ENCODE measurements at places on chromosomes 6 and 20. TPM values are rescaled to one million over a fixed set of nuclear protein-coding genes. Genes with fewer than 3 reads are reported as not detected.
A peak's percentile ranks its signal among the peaks of the same experiment; 100 is the strongest.

- DNase-seq: no peak
- no peaks in the 10 kb centered on the region for H3K4me1 ChIP-seq
- no peak overlapping the region for H3K27ac ChIP-seq
- H3K27me3 ChIP-seq: no peaks in the 10 kb centered on the region
- H3K36me3 ChIP-seq: peaks cover 4% of the 10 kb centered on the region
These were observed 87.6 kb downstream of the KCNQ5 start for GRCh38 chr6:72709431-72709830.

DNA sequence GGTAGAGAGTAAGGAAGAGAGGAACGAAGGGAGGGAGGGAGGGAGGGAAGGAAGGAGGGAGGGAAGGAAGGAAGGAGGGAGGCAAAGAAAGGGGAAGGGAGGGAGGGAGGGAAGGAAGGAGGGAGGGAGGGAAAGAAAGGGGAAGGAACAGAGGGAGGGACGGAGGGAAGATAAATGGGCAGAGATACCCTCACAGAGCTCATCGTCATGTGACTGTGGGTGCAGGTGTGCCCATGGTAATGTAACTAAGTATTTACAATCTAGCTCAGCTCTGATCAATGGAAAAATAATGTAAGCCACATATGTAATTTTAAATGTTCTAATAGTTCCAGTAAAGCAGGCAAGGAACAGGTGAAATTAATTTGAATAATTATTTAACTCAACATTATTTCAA, 54.7 kb upstream of the FAM83D start:
- H3K27ac ChIP-seq: no peak overlapping the region
- no peaks in the 10 kb centered on the region for H3K36me3 ChIP-seq
- H3K27me3 ChIP-seq: peaks cover 10% of the 10 kb centered on the region
- no peaks in the 10 kb centered on the region for H3K4me1 ChIP-seq
- H3K4me3 ChIP-seq: no peak overlapping the region

GRCh38 chr6:102660303-102660702, 1266.8 kb downstream of the GRIK2 start:
- no peaks in the 10 kb centered on the region for H3K36me3 ChIP-seq
- H3K27me3 ChIP-seq: no peaks in the 10 kb centered on the region
- DNase-seq: no peak
- H3K27ac ChIP-seq: no peak overlapping the region

DNA sequence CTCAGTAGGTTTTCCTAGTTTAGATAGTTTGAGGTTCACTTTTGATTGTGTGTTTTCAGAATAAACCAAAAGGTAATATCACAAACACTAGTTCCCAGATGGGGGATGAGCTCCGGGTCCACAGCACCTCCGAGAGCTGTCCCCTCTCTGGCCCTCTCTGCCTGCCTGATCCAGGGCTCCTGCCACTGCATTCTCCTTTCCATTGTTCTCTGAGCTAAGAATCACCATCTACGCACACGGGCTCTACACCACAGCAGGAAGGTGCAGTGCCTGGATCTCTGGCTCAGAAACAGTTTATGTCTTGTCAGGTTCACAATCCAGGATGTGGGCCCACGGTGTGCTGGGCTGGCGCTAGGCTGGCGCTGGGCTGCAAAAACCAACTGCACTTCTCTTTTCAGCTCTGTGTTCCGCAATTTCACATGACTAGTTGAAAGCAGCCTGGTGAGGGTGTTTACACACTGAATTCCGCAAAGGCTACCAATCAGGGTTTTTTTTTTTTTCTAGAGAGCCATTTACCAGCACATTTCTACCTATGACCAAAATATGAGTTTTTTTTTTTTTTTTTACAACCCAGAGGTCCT, 167.5 kb downstream of the SOD2 start:
- no peaks in the 10 kb centered on the region for H3K4me1 ChIP-seq
- DNase-seq: no peak
- H3K36me3 ChIP-seq: no peaks in the 10 kb centered on the region

DNA sequence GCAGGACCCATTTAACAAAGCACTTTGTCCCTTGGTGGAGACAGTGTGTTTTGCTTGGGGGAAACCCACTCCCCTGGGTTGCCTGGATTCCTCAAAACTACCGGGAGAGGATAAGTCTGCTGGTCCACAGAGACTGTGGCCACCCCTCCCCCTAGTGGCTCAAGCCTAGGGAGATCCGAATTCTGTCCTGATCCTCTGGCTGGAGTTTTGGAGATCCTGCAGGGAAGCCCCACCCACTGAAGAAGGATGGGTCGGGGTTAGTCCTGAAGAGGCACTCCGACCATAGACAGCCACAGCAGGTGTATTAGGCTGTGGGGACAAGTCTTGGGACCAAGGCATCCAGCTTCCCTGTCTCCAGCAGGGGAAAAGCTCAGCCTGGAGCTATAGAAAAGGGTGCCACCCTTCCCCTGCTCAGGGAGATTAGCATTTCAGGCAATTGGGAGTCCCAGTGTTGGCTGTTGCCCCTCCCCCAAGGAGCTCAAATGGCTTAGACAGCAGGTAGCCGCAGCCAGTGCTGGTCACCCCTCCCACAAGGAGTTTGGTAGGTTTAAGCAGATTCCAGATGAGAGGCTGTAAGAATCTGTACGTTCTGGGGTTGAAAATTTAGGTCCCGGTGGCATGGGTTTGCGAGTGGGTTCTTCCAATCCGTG, 750.0 kb downstream of the TBC1D32 start:
- H3K27ac ChIP-seq: no peak overlapping the region
- H3K27me3 ChIP-seq: no peaks in the 10 kb centered on the region
- H3K36me3 ChIP-seq: no peaks in the 10 kb centered on the region
- no peak for DNase-seq

DNA sequence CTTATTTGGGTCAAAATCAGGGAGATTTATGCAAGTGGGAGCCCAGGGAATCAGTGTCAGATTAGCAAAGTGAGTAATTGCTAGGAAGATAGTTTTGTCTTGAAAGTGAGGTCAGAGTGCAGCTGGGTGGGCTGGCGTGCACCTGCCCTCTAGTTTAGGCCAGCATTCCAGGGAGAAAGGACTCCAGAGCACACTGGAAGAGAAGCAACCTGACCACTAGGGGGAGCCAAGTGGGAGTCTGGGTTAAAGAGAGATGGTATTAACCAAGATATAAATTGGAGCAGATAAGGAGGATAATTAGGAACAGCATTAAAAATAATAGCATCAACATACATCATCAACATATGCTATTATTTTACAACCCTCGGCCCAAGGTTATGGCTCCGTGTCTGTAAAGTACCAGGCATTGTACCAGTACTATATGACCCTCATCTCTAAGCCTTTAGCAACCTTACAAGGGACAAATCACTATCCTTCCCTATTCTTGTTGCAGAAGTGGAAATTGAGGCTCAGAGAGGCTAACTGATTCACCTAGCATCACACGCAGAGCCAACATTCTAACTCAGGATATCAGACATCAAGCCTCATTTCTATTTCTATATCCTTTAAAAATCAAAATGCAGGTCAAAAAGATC, 57.8 kb downstream of the SLC2A10 start:
- no peaks in the 10 kb centered on the region for H3K4me1 ChIP-seq
- H3K4me3 ChIP-seq: no peak overlapping the region
- DNase-seq: peak; percentile 62
- H3K27me3 ChIP-seq: peaks cover 12% of the 10 kb centered on the region

GRCh38 chr6:42028234-42029061, 21.9 kb upstream of the TAF8 start:
- H3K4me3 ChIP-seq: no peak overlapping the region
- H3K4me1 ChIP-seq: no peaks in the 10 kb centered on the region
- H3K36me3 ChIP-seq: no peaks in the 10 kb centered on the region
- no peak overlapping the region for H3K27ac ChIP-seq

GRCh38 chr6:46469021-46469420, 22.2 kb downstream of the RCAN2 start:
- no peak overlapping the region for H3K4me3 ChIP-seq
- no peak overlapping the region for H3K27ac ChIP-seq
- H3K36me3 ChIP-seq: no peaks in the 10 kb centered on the region
- H3K27me3 ChIP-seq: no peaks in the 10 kb centered on the region
- H3K4me1 ChIP-seq: peaks cover 35% of the 10 kb centered on the region

DNA sequence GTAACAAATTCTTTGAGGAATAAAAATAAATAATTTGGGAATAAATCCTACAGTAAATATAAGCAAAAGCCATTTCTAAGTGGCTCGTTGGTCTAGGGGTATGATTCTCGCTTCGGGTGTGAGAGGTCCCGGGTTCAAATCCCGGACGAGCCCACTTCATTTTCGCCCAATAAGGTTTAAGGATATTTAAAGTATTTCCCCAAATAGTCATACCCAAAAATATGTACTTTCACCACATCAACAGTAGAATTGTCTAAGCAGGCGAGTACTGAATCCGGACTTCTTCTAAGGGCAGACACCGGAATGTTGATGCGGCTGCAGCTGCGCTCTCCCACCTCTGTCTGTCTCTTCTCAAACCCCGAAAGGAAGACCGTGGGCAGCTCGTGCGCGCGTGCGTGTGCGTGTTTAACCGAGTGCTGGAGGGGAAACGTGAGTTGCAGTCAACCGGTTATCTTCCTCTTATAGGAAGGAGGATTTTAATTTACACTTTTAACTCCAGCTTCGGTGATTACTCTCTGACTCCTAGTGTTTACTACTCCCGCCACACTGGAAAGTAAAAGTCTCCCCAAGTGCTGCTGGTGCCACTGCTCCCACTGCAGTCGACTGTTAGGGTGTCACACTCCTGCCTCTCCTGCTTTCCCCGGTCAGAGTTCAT, 155.7 kb upstream of the PRSS16 start:
- no peaks in the 10 kb centered on the region for H3K27me3 ChIP-seq
- H3K4me1 ChIP-seq: no peaks in the 10 kb centered on the region
- DNase-seq: peak; percentile 92
- peak overlapping the region; percentile 8 for H3K27ac ChIP-seq
- H3K36me3 ChIP-seq: no peaks in the 10 kb centered on the region

ACSS1 gene
- total RNA-seq: 1.1 TPM

- no peaks in the 10 kb centered on the region for H3K4me1 ChIP-seq
- H3K27ac ChIP-seq: no peak overlapping the region
- no peak for DNase-seq
- H3K4me3 ChIP-seq: no peak overlapping the region
These were observed 76.8 kb downstream of the REV3L start for GRCh38 chr6:111406200-111406721.

DNA sequence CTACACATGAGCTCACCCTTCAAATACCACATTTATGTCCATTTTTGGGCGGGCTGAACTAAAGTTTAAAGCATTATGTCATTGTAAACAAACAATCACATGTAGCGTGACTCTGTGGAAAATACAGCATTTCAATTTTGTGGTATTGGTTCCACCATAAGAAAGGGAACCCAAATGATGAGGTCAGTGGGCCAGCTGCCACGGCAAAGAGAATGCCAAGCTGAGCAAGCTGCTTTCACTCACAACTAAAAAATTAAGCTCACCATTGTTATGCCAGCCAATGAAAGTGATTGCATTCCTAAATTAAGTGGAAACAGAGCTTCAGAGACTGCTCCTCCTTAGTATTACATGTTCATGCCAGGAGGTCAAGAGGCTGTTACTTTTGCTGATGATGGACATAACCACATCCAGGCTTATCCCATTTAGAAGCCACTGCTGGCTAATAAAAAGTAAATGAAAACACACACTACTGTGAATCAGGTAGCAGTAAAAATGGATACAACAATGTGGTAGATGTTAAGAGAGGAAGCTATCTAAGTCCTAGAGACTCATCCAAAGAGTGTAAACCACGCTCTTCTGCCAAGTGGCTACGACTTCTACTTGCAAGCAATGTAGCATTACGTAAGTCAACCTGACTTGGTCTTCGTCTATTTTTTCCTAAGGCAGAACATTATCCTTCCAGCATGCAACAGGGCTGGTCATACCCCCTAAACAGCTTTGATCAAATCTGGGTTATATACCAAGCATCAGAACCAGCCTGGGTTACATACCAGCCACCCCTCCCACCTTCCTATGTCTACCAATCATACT, 164.8 kb downstream of the BACH2 start:
- peak overlapping the region; percentile 58 for H3K27ac ChIP-seq
- no peaks in the 10 kb centered on the region for H3K36me3 ChIP-seq
- H3K4me3 ChIP-seq: no peak overlapping the region
- H3K4me1 ChIP-seq: peaks cover 38% of the 10 kb centered on the region

GRCh38 chr6:148457137-148457842, 114.7 kb downstream of the SASH1 start:
- H3K36me3 ChIP-seq: peaks cover 33% of the 10 kb centered on the region
- H3K4me1 ChIP-seq: peaks cover 14% of the 10 kb centered on the region
- peak overlapping the region; percentile 50 for H3K27ac ChIP-seq
- no peak overlapping the region for H3K4me3 ChIP-seq
